NB4 (cell line): ENCODE measurements at places on chromosomes 5 and 9.

- peak; percentile 3 for DNase-seq
Measured at GRCh38 chr9:99385814-99386279, 163.8 kb downstream of the SEC61B start.

DNA sequence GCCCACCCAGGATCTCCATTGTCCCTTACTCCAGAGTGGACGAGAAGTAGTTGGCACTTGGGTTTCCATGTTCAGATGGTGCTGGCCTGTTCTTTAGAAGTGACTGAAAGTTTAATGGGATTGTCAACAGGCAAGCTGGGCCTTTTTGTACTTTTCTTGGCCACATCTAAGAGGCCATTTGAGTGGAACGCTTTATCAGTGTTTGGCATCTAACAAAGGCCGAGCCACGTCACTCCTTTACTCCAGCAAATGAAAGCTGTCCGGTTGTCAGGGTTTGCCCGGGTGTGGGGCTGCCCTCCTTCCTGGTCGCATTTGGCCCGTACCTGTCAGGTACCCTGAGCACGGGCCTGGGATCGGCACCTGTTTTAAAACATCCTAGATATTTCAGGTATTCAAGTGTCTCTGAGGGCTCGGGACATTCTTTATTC, 71.5 kb downstream of the RCL1 start:
- DNase-seq = no peak

- DNase-seq = peak; percentile 90
Measured at GRCh38 chr9:134887686-134888602, 7.3 kb downstream of the FCN2 start.

DNA sequence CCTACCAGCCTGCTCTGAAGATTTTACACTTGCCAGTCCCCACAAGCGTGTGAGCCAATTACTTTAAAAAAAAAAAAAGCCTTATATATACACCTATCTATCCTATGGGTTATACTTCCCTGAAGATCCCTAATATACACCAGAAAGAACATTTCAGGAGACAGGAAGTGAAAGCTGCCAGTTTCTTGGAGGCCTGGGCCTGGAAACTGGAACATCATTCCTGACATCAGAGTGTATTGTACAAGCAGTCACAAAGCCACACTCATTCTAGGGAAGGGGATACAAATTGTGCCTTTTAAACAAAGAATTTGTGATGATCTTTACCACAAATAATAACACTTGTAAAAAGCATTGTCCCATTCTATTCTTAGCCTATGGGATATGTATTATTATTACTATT, 98.3 kb upstream of the FBN2 start:
- DNase-seq = no peak

- DNase-seq = peak; percentile 70
Measured at GRCh38 chr9:136244122-136244968, 1.3 kb downstream of the QSOX2 start.

DNA sequence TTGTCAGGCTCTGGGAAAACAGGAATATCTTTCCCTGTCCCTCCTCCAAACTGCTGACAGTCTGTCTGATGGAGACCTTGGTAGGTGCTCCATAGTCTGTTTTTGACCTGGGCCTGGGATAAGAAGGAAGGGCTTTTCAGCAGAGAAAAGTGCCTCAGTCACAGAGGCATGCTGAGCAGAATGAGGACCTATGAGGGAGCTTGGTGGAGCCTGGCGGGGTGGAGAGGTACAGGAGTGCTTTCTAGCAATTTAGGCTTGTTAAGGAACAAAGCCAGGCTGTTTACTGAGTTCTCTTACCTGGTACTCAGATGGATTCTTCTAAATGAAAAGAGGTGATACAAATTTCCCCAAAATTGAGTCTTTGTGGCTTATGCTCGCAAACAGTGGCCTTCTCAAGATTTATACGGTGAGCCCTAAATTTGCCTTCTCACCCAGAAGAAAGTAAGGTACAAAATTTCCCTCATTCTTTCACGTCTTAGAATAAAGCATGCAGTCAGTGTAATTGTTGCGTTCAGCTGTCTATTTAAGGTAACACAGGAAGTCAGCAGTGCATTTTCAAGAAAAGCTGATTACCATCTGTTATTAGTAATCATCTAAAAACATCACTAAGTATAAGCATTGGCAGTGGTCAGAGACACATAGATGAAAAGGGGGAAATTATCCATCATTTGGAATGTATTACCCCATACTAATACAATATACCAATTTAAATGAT, 28.6 kb upstream of the IL13 start:
- no peak for DNase-seq

GRCh38 chr9:104745852-104746251, 1.6 kb upstream of the NIPSNAP3A start:
- no peak for DNase-seq

DNA sequence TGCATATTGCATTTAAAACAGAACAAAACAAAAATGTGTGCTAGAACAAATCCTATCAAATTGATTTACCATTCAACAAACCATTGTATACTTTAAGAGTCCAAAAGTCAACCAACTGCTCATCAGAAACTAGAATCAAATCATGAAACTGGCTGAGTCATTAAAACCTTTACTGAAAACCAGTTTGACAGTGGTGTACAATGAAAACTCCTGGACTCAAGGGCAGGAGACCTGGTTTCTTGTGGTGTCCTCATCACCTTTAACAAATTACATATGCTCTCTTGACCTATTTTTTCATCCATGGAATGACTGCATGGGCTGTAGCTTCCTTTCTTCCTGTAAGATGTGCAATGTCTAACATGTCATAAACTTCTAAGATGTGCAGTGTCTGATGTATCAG, 315.3 kb upstream of the SLC30A5 start:
- no peak for DNase-seq

- no peak for DNase-seq
Measured at GRCh38 chr5:113232221-113232620, 202.6 kb downstream of the TSSK1B start.

GRCh38 chr5:104599726-104600125, 1037.1 kb upstream of the NUDT12 start:
- DNase-seq = no peak

DNA sequence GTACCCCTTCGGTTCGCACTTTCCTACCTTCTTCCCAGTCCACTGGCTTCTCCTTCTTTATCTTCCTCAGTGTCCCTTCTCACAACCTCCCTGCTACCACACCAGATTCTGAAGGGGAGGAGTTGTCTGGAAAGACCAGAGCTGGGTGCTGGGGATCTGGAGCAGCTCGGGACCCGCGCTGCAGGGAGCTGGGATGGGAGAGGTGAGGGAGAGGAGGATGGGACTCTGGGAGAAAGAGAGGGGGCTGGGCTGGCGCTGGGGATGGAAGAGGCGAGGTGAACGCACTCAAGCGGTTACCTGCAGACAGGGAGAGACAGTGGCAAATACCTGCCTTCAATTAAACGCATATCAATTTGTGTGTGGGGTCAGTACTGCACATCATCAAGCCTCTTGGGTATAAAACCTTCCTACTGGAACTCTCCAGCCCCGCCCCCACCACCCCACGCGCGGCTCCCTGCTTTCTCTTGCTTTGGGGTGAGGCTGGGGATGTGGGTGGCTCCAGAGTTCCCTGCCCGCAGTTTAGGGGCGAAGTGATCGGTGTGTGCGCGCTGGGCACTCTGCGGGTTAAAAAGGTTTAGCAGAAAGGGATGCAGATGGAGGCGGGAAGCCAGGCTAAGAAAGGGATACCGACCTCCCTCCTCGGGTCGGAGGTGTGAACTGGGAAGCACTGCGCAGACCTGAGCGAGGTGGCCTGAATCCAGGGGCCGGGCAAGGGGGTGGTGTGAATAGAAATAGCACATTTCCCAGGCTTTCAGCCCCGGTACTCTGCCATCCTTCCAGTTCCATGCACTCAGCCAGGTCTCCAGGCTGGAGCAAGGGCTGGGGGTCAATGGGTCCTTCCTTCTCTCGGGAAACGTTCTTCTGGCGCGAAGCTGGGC, 977 bp upstream of the PAM start:
- peak; percentile 4 for DNase-seq

GRCh38 chr5:83672646-83673045, 48.0 kb downstream of the HAPLN1 start:
- DNase-seq = no peak

GRCh38 chr5:10825897-10826644, 65.0 kb upstream of the DAP start:
- DNase-seq = peak; percentile 32

DNA sequence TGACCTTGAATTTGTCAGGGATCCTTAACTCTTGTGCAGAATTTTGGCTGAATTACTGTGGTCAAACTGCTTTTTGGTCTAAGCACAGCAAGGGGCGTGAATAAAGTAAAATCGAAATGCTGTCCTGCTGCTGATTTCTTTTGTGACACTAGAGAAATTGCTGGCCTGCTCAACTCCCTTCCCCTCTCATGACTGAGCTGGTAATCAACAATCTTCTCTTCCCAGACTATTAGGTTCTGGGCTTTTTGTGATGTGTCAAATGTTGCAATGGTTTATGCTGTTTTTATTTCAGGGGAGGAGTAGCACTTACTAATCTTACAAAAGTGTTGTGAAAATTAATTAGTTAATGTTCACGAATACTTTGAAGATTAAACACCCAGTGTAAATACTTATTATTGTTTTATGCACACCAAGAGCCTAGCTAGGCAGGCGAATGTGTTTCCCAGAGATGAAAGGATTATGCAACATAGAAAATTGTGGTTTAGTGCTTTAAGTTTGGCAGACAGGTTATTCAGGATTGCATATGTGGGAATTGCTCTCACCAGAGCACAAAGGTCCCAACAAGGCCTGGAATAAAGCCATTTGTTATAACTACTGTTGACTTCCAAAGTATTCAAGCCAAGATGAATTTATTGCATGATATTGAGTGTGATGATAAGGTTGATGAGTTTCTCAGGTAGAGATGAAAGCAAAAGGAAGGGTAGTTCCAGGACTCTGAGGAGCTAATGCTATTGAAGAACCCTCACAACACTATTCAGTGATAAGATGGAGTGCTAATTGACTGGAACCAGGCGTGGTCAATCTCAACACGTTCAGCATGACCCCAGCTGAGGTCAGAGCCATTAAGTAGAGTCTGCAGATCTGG, 280.7 kb upstream of the ZNF608 start:
- DNase-seq = no peak

- peak; percentile 63 for DNase-seq
Measured at GRCh38 chr9:36728651-36729520, 156.2 kb downstream of the MELK start.

GRCh38 chr9:16987026-16987425, 116.6 kb upstream of the BNC2 start:
- DNase-seq = peak; percentile 61
